ENCODE measurements at places on chromosomes 2 and 18.

DNA sequence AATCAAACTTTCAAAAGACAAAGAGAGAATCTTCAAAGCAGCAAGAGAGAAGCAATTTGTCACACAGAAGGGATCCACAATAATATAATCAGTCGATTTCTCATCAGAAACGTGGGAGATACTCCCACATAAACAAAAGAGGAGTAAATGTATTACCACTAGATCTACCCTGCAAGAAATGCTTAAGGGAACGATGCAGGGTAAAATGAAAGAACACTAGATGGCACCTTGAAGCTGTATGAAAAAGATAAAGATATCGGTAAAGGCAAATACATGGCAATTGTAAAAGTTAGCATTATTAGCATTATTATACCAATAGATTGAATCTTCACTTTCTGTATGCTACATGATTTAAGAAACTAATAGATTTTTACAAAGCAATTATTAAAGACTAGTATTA lies 677.0 kb downstream of the SUCLG1 start:
- DNase-seq = no peak

DNA sequence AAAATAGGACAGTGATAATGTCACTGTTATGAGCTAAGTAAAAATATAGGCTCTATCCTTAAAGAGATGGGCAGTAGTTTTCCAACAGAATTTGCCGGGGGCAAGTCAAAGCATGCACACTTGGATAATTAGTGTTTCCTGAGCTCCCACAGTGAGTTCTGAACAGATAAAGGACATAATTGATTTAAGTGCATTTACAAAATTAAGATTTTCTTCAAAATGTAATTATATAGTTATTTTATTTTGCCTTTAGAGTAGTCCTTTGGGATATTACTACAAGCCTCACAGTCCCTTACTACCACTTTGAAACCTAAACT lies 107.6 kb downstream of the RAPGEF4 start:
- no peak for DNase-seq

DNA sequence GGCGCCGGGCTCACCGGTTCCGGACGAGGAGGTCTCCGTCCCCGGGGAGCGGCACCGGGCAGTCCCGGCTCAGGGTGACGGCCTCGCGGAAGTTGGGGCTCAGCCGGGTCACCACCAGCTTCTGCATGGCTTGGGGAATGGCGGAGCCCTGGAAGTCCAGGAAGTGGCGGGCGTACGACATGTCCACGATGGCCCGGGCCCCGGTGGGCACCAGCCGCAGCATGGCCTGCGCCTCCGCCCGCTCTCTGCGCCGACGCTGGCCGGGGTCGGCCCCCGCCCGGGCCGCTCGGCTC lies 157 bp downstream of the PTGR3 start:
- no peak for DNase-seq

- DNase-seq = no peak
These were observed 49.4 kb downstream of the PDE1A start for GRCh38 chr2:182377467-182377866.

DNA sequence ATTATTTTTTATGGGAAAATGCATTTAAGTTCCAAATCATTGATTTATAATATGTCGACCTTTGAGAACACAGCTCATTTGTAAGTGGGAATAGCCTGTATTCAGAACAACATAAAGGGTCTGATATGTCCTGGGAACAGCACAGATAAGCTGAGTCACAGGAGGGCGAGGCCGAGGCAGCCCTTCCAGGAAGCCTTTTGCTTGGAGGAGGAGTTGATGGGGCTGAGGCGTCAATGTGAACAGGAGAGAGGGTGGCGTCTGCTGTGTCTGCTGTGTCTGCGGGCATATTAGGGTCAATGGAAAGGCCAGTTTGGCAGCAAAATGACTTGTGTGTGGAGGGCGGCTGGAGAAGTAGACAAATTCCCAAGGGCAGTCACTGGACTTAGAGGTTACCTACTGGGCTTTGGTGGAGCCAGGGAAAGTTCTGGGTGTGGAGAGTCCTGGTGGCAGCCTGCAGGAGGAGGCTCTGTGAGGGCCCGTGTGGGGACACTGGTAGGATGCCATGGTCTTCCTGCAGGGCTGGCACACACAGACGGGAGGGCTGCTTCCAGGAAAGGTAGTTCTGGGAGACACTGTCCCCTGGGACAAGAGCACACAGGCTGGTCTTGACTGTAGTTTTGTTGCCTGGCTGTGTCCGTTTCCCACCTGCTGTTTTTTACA lies 128.1 kb downstream of the GLI2 start:
- no peak for DNase-seq

DNA sequence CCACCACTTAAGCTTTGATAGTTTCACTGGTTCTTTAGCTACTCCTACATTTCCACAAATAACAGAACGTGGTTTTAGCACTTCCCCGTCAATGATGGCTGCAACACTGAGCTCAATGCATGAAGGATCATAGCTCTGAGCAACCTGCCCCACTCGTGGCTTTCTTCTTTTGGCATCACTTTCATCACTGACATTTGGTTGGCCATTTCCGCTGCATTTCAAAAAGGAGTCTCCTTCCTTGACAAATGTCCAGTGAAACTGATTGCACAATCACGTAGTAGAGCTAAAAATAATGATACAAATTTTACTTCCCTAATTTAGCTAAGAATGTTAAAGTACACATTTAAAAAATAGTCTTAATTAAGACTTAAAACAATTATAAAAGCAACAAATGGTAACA lies 205.2 kb upstream of the HDAC4 start:
- no peak for DNase-seq

DNA sequence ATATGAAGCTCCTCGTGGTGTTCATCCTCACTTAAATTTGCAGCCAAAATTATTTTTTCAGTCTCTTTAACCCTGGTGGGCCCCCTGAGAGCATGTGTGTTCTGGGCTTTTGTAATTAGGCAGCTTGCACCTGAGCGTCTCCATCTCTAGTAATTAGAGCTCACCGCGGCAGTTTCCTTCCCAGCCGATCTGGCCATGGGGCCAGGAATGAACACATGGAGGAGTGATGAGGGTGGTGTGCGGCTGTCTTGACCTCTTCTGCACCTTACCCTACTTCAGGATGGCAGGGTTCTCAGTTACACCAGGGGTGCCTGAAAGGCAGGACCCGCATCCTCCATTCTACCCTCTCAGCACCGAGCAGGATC lies 98.5 kb downstream of the AFF3 start:
- DNase-seq = no peak

GRCh38 chr2:83067947-83068346 lies 1391.1 kb downstream of the SUCLG1 start:
- DNase-seq = no peak

DNA sequence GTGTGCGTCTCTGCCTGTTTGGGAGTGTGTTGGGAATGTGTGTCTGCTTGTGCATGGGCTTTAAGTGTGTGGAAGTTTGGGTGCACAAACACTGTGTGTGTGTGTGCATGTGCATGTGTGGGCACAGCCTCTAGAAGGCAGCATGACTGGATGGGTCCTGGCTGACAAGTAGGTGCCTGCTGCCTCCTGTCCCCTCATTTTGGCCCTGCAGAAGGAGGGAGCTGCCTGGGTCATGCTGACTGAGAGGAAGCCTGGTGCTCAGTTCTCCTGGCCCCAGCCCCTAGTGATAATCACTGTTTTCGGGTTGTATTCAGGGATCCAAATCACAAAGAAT lies 34.1 kb downstream of the GLI2 start:
- no peak for DNase-seq

DNA sequence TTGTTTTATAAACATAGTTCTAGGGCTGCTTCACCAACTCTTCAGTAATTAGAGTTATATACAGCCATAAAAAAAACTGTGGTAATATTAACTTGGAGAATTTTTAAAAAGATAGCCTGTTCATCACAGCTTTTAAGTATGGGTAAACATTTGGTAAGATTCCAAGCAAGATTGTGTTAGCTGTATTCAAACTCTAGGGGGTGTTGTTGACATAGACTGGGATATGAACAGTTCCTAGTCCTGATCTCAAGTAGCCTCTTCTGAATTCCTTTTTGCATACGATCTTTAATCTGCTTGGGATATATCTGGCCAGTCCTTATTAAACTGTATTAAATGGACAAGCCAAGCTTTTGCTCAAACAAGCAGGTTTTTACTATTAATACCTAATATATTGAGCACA lies 13.4 kb downstream of the NOP58 start:
- DNase-seq = no peak

Measured in stimulated activated CD4-positive, alpha-beta T cell treated with anti-CD3 and anti-CD28 coated beads, Interleukin-12 subunit alpha, Interleukin-12 subunit beta, amount 100 ng/mL, for 24 hours (primary cell).